ENCODE measurements at places on chromosomes 2 and 18.
A peak's percentile ranks its signal among the peaks of the same experiment; 100 is the strongest.

GRCh38 chr2:145753966-145754365, 1234.0 kb upstream of the ZEB2 start:
- no peak for DNase-seq

- DNase-seq, result no peak
These were observed 229.8 kb upstream of the CDH19 start for GRCh38 chr18:66833646-66834045.

GRCh38 chr2:15912203-15912602, 28.1 kb upstream of the MYCN start:
- no peak for DNase-seq

DNA sequence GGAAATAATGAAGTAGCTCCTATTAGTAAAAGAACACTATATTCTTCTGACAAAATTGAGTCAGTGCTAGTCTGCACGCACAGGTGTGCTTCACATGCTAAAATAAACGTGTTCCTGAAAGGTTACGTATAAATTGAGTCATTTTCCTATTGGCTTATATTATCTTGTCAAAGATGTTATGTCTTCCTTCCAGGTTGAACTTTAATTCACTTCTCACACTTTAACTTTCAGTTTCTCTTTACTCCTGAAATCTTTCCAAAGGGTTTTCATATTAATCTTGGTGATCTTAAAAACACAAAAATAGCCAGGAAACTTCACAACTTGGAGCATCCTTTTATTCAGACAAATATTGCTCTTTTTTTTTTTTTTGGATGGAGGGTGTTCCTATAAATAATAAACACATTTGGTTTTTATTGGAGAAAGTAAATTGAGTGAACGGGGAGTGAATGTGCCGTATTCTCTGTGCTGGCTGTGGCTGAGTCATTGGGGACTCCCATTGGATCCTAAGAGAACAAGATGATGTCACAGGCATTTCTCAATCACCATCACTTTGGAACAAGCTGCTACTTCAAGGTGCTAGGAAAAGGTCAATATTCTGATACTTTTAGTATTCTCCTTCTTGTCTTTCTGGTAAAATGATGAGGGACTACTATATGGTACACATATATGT, 150.2 kb upstream of the SPATS2L start:
- no peak for DNase-seq

DNA sequence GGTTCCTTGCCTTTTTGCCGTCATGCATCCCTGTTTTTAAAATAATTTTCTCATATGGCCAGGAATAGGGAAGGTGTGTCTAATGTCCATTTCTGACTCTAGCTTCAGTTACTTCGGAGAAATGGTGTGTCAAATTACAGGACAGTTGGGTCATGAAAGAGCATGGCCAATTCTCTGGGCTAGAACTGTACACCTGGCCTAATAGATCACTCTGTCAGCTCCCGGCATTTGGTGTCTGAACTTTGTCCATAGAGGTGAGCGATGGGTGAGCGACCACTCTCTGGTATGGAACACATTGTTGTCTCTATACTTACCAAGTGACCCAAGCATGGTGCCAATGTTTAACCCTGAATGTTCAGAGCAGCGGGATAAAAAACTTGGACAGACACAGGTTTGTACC, 38.3 kb upstream of the ASB18 start:
- no peak for DNase-seq

- DNase-seq, result no peak
These were observed 402.6 kb upstream of the ZEB2 start for GRCh38 chr2:144922519-144922918.

DNA sequence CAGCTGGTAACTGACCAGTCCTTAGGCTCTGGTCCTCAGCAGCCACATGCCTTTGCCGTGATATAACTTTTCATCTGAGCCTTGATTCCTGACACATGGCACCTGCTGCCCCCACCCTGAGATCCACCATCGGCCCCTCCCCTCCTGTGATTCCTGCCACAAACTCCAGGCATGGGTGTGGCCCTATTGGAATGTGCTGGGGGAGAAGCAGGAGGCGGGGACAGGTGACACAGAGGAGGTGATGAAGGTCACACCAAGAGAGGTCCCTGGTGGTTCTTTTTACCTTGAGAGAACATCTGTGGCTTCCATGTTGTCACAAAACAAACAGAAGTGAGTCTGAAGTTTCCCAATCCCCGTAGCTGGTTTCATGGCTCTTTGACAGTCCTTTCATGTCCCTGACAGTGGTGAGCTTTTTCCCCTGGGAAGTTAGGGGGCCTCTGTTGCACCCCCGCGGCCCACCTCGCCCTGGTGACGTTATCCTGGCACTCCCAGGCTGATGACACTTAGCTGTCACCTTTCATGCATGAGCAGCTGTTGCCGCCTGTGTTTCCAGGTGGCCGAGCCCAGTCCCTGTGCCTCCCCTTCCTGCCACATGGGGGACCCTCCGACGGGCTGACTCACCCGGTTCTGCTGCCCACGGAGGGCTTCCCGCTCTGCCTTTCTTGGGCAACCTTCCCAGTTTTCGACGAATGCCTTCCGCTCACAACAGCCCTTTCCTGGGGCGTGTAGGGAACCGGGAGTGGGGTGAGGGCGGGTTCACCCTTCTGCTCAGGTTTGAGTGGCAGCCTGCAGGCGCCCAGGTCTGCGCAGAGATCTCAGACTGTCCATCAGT, 66.3 kb upstream of the GLI2 start:
- DNase-seq, result no peak

DNA sequence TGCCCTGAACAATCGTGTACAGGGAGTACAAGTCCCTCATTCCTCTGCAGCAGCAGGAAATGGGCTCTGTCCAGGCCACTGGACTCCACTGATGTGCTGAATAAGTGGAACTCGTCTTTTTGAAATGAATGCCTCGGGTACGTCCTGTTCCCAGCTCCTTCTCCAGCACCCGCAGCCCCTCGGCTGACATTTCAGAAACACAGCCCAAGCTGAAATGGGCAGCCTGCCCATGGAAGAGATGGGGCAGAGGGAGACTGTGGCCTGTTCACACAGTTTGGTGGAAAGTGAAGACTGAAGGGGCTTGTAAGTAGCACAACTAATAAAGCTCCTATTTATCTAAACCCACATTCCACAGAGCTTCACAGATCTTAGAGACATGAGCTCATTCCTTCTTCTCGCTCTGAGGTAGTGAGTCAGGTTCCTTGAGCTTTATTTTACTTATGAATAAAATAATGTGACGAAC, 498.6 kb downstream of the TXNL1 start:
- DNase-seq, result no peak

GRCh38 chr18:6497543-6497942, 82.8 kb upstream of the L3MBTL4 start:
- DNase-seq, result no peak

GRCh38 chr2:218284106-218284811, 8.0 kb downstream of the TMBIM1 start:
- peak; percentile 70 for DNase-seq

DNA sequence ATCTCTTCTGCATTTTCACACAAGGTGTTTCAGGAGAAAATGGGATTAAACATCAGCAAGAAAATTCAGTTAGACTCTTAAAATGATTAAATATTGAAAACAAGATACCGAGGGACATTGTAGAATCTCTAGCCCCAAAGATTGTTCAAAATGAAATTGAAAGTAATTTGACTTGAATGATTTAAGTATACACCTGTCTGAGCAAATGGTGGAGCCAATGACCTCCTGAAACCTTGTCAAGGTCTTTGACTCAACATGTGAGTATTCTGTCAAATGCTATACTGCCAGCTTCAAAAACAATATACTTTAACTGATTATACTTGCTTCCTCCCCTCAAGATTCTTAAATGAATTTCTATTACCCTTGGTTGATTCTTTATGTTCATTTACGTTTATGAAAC, 411.0 kb downstream of the DCC start:
- DNase-seq, result no peak

DNA sequence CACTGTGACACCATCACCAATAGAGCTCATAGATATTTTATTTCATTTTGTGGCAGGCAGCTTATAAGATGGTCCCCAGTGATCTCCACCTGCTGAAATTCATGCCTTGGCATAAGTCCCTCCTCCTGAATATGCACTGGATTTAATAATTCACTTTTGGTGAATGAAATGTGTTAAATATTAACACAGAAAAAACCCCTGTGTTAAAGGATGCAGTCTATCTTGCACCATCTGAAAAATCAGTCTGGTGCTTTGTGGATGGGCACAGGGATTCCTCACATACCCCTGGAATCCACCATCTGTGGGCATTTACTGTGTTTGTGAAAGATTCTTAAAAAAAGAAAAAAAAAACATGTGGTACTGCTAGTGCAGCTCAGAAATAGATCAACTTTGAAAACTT, 26.1 kb upstream of the WIPF1 start:
- no peak for DNase-seq

- no peak for DNase-seq
These were observed 201.9 kb upstream of the RBMS1 start for GRCh38 chr2:160695402-160696086.

- DNase-seq, result peak; percentile 9
These were observed 146.7 kb downstream of the PARD3B start for GRCh38 chr2:204691911-204692510.

DNA sequence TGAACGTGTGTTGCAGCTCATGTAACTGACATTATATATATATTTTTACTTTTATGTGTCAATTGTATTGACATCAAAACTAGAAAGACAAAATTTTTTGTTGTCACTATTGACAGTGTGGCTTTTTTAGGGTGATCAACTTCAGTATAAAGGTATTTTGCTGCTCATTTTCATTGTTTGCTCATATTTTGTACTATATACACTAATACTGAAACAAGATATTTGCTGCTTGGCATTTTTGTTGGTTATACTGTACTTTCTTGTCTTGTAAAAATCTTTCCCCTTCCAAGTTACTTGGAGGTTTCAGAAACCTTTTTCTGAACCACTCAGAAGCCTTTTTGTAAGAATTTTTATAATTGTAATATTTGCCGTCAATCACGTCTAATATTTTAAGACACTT, 16.5 kb downstream of the AFTPH start:
- no peak for DNase-seq

- no peak for DNase-seq
These were observed 156.8 kb downstream of the CTIF start for GRCh38 chr18:48695671-48696070.

- no peak for DNase-seq
These were observed 129.1 kb downstream of the NDUFA10 start for GRCh38 chr2:239896075-239896474.

- DNase-seq, result no peak
These were observed 556.0 kb upstream of the MEX3C start for GRCh38 chr18:51753365-51754057.

- DNase-seq, result no peak
These were observed 1544.2 kb upstream of the TMEFF2 start for GRCh38 chr2:193738892-193739291.

GRCh38 chr2:105138643-105139042, 100.8 kb downstream of the MRPS9 start:
- no peak for DNase-seq

DNA sequence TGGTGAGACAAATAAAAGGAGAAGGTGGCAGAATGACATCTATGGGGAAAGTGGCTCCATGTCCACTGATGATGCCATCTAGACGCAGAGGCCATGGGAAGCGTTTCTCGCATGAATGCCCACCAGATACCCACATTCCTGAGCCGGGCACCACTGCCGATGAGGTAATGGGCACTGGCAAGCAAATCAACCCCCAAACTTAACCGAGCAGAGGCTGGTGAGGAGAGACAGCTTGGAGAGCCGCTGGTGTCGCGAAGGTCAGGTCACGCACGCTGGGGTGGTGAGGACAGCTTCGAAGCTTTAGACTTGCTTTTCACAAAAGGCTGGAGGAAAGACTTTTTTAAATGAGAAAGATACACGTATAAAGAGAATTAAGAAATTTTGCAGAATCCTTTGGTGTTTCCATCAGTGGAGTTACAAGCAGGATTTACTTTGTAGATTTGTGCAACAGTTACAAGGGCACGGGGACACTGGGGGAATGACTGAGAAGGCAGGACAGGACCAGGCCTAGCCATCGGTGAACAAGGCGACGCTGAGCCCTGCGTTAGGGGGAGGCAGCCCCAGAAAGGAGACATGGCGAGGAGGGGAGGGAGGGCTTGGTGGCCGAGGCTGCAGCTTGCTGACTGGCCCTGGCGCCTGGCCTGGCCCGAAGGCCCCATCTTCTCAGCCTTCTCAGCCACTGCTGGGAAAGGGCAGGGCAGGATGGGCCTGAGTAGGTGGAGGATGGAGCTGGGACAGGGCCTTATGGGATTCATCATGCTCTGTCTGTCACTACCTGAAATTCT, 83.9 kb upstream of the HDAC4 start:
- DNase-seq, result no peak

- no peak for DNase-seq
These were observed 11.3 kb upstream of the PPP3R1 start for GRCh38 chr2:68263632-68264031.

GRCh38 chr2:201500534-201500933, 49.0 kb downstream of the STRADB start:
- DNase-seq, result no peak

- DNase-seq, result peak; percentile 80
These were observed 60.4 kb upstream of the NABP1 start for GRCh38 chr2:191617575-191617974.

DNA sequence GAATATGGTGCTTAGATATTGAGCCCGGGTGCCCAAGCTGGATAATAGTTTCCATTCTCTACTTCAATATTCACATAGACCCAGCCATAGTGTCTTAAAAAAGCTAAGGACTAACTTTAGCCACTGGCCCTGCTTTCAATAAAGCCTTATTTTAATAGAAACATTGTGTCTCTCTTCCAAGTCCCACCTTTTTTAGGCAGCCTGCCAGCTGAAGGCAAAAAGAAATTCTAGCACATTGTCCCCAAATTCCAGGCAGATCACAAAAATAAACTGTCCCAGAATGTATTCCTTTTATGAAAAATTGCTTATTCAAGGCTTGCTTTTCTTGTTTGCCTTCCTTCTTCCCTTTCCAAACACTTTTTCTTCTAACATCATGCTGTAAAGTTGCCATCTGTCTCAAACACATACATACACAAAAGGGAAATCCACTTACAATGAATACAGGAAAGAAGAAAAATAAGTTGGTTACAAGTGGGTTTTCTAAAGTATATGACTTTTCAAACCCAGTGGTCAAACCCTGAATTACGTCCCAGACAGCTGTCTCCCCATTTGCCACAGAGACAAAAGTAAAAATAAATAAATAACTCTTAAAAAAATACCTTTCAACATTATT, 778.5 kb downstream of the BCL11A start:
- DNase-seq, result no peak

DNA sequence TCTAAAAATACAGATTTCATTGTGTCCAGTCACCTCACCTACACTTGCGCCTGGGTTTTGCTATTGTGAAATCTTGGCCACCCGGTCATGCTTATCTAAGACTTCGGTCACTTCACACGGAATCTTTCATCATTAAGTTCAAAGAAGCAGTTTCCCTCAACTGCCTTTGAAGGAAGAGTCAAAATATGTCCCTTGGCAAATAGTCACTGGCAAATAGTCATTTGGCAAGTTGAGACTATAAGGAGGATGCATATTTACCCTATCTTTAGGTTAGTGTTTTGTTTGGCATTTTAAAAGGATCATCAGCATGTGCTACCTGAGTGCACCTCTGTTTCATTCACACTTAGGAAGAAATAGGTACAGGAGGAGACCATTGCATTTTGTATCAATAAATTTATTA, 95.9 kb downstream of the FEZ2 start:
- DNase-seq, result no peak

- no peak for DNase-seq
These were observed 110.3 kb downstream of the NCK2 start for GRCh38 chr2:105854972-105855371.

All from CD4-positive, alpha-beta T cell treated with Interleukin-15 for 4 hours (primary cell).